DMS53 (cell line): ENCODE measurements at places on chromosomes 11 and 22.

DNA sequence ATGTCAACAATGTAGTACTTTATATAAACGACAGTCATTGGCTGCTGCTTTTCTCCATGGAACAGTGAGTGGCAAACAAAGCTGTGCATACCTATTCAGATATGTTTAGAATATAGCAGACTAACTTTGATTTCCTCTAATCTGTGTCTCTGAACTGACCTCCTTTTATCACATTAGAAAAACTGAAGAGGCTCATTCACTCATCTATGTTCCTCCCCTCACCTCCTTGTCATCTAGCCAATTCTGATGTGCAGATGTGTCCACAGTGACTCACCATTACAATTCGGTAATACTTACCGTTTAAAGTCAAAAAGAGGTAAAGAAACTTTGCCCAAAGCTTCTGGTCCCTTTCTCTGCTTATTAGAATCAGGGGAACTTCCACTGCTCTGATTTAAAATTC, 51.5 kb upstream of the RPS13 start:
- peak; percentile 4 for DNase-seq

DNA sequence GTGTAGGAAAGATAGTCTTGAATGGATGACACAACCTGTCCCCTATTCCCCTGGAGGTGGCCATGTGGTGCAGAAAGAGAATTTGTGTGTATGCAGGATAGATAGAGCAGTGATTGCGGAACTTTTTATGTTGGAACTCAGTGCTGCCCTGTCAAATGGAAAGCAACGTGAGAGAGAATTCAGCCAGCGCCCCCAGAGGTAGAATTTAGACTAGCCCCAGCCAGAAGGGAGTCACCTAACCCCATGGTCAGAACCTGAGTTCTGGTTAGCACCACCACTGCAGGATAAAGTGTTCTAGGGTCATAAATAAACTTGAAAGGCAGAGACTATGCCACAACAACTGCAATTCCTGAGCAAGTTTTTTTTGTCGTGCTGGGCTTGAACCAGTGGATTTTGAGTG, 152.9 kb upstream of the GRIA4 start:
- peak; percentile 5 for DNase-seq

DNA sequence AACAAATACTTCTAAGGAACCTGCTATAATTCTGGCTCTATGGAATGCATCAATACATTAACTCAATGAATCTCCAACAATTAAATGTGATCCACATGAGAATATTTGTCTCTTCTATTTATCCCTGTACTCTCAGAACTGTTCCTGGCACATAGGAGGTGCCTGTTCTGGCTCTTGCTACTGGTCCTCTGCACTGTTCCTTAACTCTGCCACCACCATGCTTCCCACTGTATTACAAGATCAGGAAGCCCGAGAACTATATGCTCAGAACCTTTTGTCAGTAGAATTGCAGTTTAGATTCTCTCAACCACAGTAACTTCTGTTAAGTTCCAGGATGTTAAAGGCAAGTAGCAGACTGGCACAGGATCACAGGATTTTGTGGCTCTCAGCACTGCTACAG, 376.3 kb upstream of the CCDC90B start:
- no peak for DNase-seq

- DNase-seq = peak; percentile 39
Measured at GRCh38 chr11:123740787-123741158, 687 bp downstream of the ZNF202 start.

DNA sequence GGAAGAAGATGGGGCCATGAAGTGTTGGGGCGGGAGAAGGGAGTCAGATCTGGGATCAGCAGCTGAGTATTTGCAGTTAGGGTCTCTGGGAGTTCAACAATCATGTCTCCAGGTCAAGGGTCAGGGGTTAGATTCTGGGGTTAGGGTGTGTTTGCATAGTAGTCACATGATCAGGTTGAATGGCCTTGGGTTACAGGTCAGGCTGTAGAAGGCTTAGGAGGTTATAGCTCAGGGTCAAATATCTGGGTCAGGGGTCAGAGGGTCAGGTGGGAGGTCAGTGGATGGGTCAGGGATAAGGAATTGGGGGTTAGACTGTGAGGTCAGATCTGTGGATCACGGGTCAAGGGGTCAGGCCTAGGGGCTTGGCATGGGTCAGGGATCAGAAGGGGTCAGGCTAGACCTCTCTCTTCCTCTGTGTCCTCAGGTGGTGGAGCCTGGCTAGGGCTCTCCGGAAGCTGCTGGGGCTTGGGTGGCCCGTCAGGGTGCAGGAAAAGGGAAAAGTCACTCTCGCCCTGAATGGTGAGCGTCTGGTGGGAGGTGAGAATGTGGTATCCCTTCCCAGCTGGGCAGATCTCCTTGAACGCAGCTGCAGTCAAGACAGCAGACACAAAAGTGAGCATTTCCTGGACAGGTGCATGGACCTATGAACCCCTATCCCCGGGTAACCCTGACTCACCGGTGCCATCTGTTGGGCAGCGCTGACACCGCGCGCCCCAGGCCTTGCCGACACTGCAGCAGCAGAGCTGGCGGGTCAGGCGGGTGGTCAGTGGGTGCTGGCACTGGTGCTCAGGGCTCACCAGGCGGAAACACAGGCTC, 6.4 kb downstream of the LTBP3 start:
- DNase-seq = peak; percentile 98
